Activated CD8-positive, alpha-beta memory T cell treated with anti-CD3 and anti-CD28 coated beads, Interleukin-2, amount 50 U/mL, for 48 hours (primary cell): ENCODE measurements at places on chromosomes 6 and 20.
A peak's percentile ranks its signal among the peaks of the same experiment; 100 is the strongest.

GRCh38 chr20:4189375-4189774 is 174.0 kb upstream of the RNF24 start:
- DNase-seq: no peak

GRCh38 chr6:132751828-132752227 is 5.9 kb downstream of the VNN2 start:
- no peak for DNase-seq

DNA sequence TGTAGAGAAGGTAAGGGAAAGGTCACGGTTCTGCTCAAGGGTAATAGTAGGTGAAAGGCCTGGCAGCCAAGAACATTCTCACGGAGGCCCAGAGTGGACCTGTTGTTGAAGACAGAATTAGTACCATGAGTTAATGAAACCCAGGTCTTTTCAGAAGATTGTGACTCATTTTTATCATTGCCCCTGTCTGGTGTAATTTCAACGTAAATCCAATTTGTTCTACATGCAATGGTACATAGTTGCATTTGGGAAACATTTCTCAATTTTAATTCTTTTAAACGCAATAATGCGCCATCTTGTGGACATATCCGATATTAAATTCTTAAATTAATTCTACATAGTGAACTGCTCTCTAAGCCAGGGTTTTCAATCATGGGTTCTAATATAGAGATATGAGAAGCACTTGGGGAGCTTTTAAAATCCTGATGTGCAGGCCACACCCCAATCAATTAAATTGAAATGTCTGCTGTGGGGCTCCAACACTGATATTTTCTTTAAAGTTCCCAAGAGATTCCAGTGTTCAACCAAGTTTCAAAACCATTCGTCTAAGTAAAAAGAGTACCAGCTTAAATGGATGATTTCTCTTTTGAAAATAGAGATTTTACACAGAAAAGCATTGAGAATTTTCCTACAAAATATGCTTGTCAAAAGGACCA is 257.4 kb downstream of the PLCB1 start:
- no peak for DNase-seq

GRCh38 chr20:50004229-50004628 is 21.4 kb downstream of the SNAI1 start:
- no peak for DNase-seq

GRCh38 chr6:42966571-42966970 is 6.0 kb downstream of the GNMT start:
- no peak for DNase-seq

DNA sequence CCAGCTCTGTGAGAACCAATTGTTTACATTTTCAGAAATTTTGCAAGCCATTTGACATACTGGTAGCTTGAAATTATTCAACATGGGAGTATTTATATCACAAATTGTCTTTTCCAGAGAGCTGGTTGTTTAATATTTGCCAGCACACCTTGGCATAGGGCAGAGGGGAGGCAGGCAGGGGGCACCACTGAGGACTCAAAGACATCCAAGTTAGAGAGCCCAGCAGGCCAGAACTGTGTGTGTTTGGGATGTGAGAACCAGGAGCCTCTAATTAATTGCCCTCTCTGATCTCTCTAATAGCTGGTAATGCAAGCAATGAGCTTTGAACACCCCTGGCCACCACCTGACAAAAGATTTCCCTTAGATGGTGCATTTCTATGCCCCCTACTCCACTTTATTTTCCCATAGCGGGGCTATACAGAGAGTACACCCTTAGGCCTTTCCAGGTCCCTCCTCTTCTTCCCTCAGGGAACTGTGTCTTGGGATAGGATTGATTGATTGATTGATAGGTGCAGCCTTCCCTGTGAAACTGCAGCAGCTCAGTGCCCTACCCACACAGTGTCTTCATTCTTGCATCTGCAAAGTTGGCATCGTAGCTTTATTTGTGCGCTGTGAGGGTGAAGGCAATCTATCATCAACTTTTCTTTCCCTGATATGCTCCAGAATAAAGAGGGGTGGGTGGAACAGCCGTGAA is 29.2 kb downstream of the MOCS1 start:
- DNase-seq: no peak

GRCh38 chr20:4830696-4831095 is 109.0 kb downstream of the PRND start:
- no peak for DNase-seq

DNA sequence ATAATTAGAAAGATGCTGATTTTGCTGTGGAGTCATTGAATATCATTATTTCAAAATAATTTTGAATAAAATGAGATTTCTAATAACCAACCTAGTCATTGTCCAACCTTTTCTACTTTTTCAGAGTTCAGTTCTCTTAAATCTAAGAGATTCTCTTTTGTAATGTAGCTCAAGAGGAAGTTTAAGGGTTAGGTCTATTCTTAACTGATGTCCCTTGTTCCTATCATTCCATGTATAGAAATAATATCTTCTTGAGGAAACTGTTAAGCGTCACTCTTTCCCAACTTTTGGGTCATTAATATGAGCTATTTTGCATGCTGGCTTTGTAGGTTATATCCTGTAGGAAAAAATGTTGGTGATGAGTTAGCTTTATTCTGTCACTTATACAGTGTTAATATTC is 27.0 kb downstream of the RNF144B start:
- no peak for DNase-seq

DNA sequence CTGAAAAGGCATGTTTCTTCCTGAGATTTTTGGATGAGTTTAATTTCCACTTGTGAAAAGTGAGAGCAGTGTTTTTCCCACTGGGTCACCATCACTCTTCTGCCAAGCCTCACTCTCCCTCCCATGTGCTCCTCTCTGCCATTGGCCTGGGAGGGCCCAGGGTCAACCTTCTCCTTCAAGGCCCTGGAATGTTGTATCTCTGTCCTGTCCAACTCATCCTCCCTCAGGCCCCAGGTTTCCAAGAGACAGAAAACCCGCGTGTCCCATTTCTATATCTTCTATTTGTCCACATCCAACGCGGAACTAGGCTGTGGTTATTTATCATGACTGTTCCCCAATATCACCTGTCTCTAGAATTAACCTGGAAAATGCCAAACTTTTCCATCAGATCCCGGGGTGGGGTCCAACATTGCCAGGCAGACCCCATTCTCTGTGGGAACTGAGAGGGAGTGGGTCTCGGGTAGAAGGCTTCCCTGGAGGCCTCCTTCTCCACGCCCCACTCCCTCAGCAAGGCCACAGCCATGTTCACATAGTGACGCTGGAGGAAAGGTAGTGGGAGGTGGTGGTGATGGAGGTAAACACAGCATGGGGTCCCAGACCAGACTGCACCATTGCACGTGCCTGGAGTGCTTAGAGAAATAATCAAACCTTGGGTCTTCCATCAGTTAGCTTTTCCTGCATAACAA is 173.5 kb downstream of the SCP2D1 start:
- no peak for DNase-seq

- no peak for DNase-seq
These were observed 310.3 kb downstream of the CLVS2 start for GRCh38 chr6:123306334-123306733.

DNA sequence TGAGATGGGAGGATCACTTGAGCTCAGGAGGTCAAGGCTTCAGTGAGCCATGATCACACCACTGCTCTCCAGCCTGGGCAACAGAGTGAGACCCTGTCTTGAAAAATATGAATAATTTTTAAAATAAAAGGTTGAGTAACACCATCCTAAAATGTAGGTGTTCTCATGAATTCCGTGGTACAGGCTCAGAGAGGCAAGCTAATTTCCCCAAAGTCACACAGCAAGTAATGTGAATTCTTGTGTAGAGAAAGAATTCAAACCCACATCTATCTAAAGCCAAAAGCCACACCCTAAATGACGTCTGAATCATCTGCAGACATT is 80.5 kb downstream of the ZNF217 start:
- DNase-seq: peak; percentile 7

GRCh38 chr6:124688369-124688768 is 273.9 kb upstream of the RNF217 start:
- DNase-seq: no peak

DNA sequence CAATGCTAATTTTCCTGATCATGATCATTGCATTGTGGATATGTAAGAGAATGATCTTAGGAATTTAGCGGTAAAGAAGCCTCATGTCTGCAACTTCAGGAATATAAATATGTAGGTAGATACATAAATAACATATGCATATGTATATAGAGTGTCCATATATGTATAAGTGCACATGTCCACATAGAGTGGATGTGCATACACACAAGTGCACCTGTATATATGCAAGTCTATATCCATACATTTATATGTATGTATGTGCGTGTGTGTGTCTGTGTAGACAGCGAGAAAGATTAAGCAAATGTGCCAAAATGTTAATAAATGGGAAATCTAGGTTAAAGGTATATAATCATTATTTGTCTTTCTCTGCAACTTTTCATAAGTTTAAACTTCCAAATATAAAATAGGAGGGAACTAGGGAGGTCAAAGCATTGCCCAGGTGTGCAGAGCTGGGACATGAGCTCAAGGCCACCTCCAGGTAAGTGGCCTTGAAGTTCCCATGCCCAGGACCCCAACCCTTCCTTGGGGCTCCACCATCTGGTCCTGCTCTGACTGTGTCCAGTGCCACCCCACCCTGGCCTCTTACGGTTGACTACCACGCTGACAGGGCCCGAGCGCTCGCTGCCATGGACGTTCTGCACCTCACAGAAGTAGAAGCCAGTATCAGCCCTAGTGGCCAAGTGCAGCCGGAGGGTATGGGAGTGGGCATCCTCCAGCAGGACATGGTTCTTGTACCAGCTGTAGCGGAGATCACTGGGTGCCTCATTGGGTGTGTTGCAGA is 9.6 kb downstream of the SIGLEC1 start:
- DNase-seq: no peak

- DNase-seq: no peak
These were observed 220.4 kb downstream of the PLCB1 start for GRCh38 chr20:8352486-8352885.

DNA sequence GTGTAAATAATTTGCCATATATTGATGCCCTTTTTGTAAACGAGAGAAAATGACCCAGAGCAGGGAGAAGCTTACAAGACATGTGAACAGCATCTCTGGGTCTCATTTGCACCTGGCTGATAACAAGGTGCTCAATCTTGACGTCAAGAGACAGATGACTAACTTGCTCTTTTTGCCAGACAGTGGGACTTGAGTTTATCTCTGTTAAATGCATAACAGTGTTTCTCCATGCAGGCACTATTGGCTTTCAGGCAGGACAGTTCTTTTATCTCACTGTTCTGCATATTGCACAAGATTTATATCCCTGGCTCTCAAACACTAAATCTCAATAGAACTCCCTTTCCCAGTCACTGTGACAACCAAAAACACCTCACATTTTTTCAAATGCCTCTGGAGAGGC is 56.4 kb downstream of the RFX6 start:
- no peak for DNase-seq

DNA sequence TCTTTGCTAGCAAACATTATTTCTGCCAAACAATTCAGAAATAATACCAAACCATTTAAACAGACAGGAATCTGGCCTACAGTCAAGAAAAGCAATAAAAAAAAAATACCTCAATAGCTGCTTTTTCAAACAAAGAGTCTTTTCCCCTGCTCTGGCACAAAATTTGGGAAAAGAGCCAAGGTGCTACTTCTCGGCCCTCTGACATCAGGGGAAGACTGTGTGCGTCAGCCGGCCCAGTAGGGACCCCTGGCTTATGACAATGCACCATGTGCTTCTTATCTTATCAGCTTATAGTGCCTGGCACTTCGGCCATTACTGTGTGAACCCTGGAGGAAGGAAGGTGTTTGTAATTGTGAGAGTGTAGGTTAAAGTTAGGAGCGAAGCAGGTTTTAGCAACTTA is 89.4 kb downstream of the PDE10A start:
- no peak for DNase-seq

- DNase-seq: no peak
These were observed 4.7 kb downstream of the HLA-B start for GRCh38 chr6:31352310-31352682.

DNA sequence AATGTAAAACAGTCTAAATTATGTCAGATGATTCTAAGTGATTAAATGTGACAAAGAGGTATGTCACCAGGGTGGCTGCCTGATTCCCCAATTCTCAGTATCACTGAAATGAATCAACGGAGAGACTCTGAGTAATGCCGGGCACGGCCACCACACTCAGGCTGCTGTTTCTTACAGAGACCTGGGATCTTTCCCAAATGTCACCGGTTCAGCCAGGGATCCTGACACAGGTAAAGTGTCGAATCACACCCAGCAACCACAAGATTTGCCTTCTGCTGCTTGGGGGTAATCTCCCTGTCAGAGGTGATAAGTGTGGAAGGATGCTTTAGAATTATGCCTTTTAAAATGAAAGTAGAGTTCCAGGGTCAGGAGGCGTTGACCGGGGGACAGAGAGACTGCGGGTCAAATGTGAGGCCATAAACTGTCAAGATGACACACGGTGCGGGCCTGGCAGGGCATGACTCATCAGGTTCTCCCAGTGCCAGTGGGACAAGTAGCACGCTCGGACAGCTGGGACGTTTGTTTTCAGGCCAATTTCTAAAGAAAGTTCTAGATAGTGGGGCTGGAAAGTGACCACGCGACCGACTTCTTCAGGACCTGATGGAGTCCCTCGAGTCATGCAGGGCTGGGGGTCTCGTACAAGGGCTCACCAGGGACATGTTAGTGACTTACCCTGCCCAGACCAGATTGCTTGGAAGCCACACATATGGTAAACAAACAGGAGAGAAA is 48.9 kb downstream of the PRDM1 start:
- peak; percentile 53 for DNase-seq

DNA sequence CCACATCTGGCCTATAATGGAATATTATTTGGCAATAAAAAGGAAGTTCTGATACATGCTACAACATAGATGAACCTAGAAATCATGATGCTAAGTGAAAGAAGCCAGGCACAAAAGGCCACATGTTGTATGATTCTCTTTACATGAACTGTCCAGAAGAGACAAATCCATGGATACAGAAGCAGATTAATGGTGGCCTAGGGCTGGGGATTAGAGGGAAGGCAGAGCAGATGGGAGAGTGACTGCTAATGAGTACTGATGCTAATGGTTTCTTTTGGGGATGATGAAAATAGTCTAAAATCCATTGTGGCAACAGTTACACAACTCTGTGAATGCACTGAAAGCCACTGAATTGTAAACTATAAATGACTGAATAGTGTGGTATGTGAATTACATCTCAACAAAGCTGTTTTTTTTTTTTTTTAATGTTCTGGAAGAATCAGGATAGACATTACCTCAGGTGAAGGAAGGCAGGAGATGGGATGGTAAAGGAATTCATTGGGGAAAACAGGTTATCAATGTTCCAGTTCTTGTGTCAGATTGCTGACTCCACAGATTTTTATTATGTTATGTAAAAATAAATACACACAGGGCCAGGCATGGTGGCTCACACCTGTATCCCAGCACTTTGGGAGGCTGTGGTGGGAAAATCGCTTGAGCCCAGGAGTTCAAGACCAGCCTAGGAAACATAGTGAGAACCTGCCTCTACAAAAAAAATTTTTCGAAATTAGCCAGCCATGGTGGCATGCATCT is 8.9 kb upstream of the SOX12 start:
- no peak for DNase-seq
